Muscle of back (tissue), 13 donors: ENCODE measurements at places on chromosomes 3 and 15.
A peak's percentile ranks its signal among the peaks of the same experiment; 100 is the strongest.

DNA sequence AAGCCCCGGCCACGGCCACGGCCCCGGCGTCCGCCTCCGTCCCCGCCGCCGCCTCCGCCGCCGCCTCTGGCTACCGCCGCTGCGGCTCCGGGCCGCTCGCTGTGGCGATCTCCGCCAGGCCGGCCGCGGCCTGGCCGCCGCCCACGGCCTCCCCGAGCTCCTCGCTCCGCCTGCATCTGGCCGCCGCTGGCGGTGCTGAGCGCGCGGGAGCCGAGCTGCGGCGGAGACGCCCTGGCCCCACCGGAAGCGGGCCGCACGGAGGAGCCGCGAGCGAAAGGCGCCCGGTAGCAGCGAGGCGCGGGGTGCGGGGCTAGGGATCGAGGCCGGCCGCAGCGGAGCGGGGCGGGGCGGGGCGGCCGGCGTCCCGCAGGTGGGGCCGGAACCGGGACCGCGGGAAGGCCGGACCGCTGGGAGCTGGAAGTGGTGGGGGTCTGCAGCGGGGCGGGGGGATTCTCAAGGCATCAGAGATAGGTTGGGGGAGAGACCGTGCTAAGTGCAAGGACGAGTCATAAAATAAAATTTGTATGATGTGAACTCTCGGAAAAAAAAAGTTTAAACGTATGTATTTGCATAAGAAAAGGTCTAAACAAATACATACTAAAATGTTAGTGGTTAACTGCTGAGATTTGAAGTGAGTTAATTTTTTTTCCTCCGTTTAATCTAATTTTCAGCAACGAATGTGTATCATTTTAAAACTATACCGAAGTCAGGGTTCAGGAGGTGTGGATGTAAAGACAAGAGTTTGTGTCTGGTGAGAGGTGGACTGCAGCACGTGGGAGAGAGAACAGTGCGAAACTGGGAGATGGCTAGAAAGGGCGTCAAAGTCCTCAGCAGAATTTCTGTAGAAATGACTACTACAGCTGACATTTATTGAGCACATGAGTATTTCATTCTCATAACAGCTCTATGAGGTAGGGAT lies at the start of gene AVEN:
Gene AVEN (minus strand): TSS at position 334 of the 919 bp plus-strand sequence. CDS start 158 bp downstream, at position 176.
- DNase-seq, result peak; percentile 65

GRCh38 chr3:63624941-63625560 lies 27.4 kb upstream of the SNTN start:
- DNase-seq, result peak; percentile 93

GRCh38 chr3:167467848-167468611 lies 5.8 kb downstream of the SERPINI2 start:
- no peak for DNase-seq

DNA sequence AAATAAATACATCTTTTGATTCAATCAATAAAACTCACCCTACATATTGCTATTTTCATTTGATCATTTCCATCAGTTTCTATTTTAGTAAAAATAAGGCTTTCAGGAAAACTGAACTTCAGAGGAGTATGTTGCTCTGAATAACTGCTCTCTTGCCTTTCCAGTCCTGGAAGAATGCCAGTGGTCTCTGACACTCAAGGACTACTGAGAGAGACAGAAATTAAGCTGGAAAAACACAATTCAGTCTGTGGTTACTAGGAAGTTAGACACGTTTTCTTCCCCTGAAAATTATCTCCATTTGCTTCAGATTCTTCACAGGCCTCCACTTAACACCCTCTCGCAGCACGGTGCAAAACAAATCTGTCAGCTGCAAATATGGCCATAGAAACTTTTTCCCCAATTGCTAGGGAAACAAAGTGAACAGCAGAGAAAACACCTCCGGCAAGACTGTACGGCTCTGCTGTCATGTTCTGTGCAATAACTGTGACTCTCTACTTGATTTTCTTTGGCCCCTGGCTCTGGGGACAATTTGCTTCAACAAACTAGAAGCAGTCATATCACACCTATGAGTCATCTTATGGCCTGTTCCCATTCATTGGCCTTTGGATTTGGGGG lies 353.0 kb downstream of the MAGI1 start:
- DNase-seq, result peak; percentile 48

DNA sequence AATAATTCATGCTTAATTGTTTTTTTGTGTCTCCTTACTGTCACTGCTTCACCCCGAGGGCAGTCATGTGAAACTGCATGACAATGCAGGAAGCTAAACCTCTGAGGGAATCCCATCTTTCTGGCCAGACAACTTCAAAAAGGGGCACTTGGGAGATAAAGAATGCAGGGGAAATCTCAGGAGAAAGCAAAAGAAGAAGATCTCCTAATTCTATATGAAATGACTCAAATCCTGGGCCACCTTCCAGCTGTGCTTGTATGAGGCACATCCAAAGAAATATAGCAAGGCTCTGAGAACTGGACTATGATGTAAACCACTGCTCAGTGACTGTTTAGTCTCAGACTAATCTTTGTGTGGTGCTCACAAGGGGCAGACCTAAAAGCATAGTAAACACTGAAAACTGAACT lies 22.6 kb upstream of the UMPS start:
- peak; percentile 78 for DNase-seq

- no peak for DNase-seq
Measured at GRCh38 chr15:55226127-55226526, 29.4 kb upstream of the RSL24D1 start.

DNA sequence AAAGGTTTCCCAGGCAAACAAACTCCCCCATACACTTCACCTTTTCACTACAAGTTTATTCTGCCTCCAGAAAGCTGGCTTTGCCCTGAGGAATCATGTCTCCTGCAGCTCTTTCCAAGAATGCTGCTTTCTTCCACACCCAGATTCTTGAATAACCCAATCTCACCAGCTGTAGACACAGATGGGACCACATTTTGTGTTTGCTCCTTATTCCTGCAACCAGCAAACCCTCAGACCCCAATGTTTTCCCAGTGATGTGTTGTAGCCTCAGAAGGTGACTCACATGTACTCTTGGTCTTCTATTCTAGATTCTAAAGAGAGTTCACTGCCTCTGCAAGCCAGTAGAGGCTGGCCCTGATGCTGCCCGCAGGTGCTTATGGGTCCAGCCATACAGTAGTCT lies 23.6 kb upstream of the TRIM59 start:
- DNase-seq, result no peak

GRCh38 chr3:52848617-52849016 lies 13.8 kb upstream of the MUSTN1 start:
- no peak for DNase-seq

- DNase-seq, result no peak
Measured at GRCh38 chr3:99866261-99866761, 48.6 kb downstream of the CMSS1 start.

- DNase-seq, result no peak
Measured at GRCh38 chr15:31111091-31111647, 9.6 kb upstream of the TRPM1 start.

- no peak for DNase-seq
Measured at GRCh38 chr3:20057612-20058180, 17.4 kb downstream of the KAT2B start.

- DNase-seq, result no peak
Measured at GRCh38 chr3:104584682-104585081, 782.0 kb upstream of the ALCAM start.

- no peak for DNase-seq
Measured at GRCh38 chr15:67607959-67608637, 65.6 kb downstream of the MAP2K5 start.

DNA sequence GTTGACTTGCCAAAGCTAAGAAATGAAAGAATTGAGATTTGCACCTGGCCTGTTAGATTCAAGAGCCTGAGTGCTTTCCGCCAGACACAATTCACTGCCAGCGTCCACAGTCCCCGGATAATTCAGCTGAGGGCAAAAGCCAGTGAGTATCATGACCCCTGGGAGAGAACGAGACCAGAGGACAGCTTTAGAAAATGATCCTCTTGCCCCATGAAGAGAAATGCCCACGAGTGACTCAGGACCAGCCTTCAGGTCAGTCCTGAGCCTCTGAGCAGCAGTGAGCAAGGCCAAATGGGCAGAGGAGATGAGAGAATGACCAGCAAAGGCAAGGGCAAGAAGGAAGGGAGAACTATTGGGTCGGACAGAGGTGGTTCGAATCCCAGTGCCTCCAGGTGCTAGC lies 273.5 kb downstream of the FAM43A start:
- DNase-seq, result no peak

DNA sequence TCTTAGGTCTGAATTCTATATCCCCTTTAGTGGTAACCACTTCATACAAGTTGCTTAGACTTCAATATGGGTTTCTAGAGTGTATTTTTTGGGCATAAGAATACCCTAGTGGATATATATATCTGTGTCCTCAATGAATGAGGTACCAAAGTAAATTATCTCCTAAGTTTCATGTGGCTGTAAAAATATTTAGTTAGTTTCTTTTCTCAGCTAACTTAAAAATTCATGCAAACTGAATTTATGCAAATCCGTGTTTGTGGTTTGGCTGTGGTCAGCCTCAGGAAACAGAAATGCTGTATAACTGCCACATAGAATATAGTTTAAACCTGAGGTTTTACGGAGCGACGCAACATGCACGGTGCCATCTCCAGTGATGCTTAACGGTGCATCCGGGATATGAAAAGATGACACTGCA lies 80.3 kb downstream of the PEX5L start:
- no peak for DNase-seq

DNA sequence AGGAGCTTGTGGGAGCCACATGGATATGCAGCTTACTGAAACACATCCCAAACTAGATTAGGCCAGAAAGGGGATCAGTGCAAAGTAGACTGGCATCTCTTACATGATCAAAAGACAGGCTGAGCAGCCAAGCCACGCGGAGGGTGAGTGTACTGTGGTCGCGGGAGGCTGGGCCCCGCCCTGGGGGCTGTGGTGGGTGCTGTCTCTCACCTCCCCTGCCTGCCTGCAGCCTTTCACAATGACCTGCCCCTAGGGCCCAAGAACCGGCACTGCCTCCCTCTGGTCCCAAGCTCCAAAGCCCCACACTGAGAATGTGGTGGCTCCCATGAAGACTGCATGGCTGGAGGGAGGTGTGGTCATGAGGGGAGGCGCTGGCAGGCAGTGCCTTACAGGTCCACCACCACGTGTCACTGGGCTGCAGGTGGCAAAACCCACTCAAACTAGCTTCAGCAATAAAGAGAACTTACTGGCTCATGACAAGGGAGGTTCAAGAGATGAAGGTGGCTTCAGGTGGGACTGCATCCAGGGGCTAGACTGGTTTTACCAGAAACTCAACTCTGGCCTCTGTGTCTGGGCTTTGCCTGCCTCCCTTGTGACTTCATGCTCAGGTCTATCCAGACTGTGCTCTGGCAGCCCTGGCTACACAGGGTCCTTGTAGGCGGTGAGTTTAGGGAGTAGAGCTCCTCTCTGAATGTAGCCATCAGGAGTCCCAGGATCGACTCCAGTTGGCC lies 27.4 kb upstream of the PLXND1 start:
- DNase-seq, result no peak

GRCh38 chr3:121970047-121970446 lies 52.0 kb downstream of the ILDR1 start:
- DNase-seq, result no peak

DNA sequence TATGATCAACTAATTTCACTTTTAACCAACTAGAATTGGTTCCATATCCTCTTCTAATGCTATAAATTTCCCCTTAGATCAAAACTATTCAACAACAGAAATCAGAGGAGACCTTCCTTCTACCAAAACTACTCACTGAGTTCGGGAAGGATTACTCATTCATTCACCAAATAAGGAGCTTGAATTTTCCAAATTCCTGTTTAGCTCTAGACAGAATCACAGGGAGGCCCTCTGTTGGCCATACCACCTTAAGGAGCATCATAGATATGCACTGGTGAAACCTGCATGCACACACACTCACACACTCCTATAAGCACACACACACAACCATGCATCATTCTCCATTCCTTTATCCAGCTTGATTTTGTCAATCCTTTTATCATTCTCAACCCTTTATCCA lies 49.0 kb downstream of the SUCLG2 start:
- DNase-seq, result peak; percentile 47

DNA sequence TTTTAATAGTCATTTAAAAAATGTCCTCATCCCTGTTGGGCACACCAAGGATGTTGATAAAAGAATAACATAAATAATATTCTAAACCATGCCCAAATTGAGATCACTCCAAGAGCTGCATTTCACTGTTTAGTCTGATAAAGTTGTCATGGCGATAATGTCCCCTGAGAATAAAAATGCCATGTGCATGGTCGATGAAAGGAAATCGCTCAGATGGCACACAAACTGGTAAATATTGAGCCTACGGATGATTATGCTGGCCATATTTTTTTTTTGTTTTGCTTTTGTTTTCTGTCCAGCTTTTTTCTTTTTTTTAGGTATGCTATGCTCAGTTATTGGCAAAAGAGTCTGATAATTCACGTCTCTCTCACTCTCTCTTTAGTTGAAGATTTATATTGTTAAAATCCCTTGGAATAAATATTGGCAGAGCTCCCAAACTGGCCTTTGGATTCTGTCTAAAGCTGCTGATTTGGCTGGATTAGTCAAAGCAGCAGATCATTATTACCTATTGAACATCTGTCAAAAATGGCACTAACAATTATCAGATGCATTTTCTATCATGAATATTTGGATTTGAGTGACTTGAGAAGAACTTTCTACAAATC lies 643.8 kb downstream of the SQOR start:
- peak; percentile 39 for DNase-seq

DNA sequence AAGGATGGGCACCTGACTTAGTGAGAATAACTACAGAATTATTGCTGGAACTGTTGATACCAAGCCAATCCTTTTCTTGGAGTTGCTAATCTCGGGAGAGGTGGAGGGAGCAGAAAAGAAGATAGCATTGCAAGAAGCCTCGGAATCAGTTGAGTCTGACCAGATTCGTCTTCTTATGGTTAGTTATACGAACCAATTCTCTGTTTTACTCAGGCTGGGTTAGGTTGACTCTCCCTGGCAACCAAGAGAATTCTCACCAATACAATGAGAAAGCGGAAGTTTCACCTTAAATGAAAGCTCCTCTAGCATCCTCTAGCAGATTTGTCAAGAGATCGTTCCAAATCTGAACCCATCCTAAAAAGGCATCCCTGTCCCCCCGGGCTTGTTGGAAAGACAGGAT lies 43.5 kb upstream of the UBE2E1 start:
- no peak for DNase-seq

DNA sequence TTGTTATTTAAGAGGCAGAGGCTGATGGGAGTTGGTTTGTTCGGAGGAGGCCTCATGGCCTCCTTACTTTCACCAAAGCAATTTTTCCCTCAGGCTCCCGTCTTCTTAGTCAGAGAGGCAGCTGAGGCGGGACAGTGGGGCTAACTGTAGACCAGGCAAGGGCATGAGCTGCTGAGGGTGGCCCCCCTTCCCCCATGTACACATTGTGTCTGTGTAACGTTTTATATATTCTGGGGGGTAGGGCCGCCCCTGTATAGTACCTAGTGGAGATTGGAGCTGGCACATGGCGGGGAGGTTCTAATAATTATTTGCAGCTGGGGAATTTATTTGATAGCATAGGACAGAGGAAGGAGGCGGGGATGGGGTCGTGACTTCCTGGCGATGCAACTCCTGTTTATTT lies 35.1 kb downstream of the NGRN start:
- no peak for DNase-seq

GRCh38 chr3:120903221-120903620 lies 4.8 kb upstream of the STXBP5L start:
- no peak for DNase-seq

DNA sequence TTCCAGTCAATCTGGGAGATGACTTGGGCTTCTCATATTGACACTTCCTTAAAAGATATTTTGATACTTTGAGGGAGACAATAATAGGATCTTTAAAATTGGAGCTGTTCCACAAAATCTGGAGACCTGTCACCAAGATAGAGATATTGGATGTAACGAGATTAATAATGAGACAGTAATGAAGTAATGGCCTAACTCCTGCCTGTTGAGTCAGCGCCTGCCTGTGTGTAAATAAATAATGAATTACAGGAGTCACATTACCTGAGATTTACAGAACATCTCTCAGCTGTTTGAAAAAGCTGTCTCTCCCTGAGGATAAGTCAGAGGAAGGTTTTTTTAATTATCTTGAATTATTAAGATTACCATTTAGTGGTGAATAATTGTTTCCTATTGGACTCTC lies 43.8 kb upstream of the MITF start:
- no peak for DNase-seq
